ENCODE measurements at places on chromosomes 4 and X.

DNA sequence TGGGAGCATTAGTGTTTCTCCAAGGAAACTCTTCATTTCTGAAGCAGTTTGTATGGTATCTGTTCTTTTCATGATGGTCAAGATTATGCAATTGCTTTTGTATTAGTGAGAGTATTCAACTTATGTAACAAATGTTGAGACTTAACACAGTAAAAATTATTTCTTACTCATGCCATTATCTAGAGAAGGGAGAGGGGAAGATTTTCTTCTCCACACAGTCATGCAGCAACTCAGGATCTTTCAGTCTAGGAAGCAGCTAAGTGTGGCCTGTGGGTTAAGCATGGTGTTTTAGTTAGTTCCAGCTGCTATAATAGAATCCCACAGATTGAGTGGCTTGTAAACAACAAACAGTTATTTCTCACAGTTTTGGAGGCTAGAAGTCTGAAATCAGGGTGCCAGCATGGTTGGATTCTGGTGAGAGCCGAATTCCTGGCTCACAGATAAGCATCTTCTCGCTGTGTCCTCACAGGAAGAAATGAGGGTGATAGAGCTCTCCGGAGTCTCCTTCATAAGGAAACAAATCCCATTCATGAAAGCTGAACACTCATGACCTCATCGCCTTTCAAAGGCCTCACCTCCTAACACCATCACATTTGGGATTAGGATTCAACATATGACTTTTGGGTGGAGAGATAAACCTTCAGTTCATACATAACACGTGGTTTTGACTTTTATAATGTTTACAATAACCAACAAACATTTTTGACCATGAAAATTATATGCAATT, 101.2 kb downstream of the FRMPD4 start:
- DNase-seq = no peak

GRCh38 chr4:10288830-10289537, 168.2 kb downstream of the ZNF518B start:
- DNase-seq = no peak

- DNase-seq = no peak
Measured at GRCh38 chr4:14184265-14184664, 556.7 kb upstream of the BOD1L1 start.

GRCh38 chrX:41480508-41481260, 33.5 kb downstream of the NYX start:
- DNase-seq = no peak

GRCh38 chr4:86326400-86326799, 33.5 kb downstream of the MAPK10 start:
- DNase-seq = no peak

DNA sequence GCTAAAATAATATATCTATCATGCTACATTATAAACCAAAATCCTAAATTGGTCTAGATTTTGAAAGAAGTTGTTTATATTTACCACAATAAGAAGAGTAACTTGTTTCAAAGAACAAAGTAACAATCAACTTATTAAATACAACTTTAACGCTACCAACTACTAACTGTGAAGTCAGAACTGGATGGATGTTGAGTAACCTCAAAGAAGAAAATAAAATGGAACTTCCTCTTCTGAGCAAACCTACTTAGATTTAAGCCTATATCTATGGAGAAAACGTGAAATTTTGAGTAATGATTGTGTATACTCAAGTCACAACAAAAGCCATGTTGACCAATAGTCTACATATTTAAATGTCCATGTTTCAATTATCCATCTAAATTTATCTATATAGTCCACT, 25.7 kb downstream of the SH3RF1 start:
- DNase-seq = no peak

DNA sequence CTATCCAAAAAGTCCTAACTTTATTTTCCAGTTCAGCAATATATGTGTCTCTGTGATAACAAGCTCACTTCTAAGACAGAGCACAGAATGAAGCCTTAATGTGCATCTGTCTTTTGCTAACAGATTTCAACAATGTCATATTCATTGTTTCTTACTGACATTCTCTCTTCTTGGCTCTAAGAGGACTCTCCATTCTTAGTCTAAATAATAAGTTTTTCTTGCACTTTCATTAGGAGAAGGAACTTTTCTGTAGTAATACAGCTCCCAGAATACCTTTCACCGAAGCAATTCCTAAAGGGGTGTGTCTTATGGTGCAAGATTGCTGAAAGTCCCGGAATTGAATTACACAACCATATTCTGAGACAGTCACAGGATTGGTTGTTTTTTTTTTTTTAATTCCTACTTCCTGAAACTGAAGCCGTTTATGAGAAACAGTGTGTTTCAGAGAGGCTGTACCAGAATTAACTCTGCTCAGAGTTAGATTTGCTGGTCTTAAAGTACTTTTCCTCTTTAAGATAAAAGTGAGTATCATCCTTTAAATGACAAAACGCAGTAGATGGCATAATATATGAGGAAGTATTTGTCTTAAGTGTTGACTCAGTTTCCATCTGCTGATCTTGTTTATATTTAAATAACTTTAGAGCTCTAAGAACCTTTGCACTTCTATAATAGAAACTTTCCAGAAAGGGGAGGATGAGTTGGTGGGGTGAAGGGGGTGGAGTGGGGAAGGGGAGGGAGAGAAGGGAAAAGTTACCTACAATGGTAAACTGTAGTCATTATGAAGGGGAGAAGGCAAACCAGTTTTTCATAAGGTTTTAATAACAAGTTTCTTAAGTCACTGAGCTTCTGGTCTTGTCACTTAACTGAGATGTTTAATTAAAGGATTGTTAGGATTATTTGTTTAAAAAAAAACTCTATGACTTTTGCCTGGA, at the start of gene ALPK1:
Gene ALPK1 (plus strand): TSS at position 421 of the 932 bp plus-strand sequence.
- DNase-seq = no peak

- DNase-seq = no peak
Measured at GRCh38 chr4:108834166-108834834, 71.4 kb upstream of the ETNPPL start.

- DNase-seq = no peak
Measured at GRCh38 chr4:163419074-163419473, 54.5 kb downstream of the TKTL2 start.

GRCh38 chrX:15373976-15374375, 10.2 kb downstream of the VEGFD start:
- DNase-seq = no peak

GRCh38 chr4:158775091-158775651, 6.3 kb downstream of the FNIP2 start:
- no peak for DNase-seq

DNA sequence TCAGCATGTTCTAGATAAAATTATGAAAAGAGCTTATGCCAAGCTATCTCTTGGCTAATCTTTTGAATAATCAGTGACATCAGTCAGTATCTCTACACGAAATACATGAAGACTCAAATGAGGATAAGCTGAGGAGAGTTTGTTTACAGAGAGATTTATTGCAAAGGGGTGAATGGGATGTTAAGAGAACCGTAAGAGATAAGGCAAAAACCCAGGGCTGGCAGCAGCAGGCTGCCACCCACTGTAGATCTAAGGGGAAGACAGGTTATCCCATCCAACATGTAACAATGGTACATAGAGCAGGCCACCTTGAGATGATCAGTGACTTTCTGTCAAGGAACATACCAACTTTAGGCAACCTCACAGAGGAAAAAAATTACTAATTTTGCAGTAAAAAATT, 432.1 kb upstream of the NR3C2 start:
- no peak for DNase-seq

Measured in stimulated activated CD8-positive, alpha-beta memory T cell treated with anti-CD3 and anti-CD28 coated beads, Interleukin-2, amount 100 ng/mL, for 1 hour (primary cell).